Activated CD4-positive, alpha-beta T cell treated with anti-CD3 and anti-CD28 coated beads for 24 hours (primary cell): ENCODE measurements at places on chromosomes 11 and 22.

GRCh38 chr22:38788021-38788816 is 5.7 kb downstream of the DNAL4 start:
- no peak for DNase-seq

GRCh38 chr11:2958251-2958650 is 29.0 kb upstream of the PHLDA2 start:
- no peak for DNase-seq

GRCh38 chr11:62841361-62842170 is 2.2 kb upstream of the WDR74 start:
- peak; percentile 75 for DNase-seq

- DNase-seq: no peak
These were observed 129.8 kb downstream of the OPCML start for GRCh38 chr11:133402551-133402950.
